ENCODE measurements at places on chromosomes 3 and 15.

DNA sequence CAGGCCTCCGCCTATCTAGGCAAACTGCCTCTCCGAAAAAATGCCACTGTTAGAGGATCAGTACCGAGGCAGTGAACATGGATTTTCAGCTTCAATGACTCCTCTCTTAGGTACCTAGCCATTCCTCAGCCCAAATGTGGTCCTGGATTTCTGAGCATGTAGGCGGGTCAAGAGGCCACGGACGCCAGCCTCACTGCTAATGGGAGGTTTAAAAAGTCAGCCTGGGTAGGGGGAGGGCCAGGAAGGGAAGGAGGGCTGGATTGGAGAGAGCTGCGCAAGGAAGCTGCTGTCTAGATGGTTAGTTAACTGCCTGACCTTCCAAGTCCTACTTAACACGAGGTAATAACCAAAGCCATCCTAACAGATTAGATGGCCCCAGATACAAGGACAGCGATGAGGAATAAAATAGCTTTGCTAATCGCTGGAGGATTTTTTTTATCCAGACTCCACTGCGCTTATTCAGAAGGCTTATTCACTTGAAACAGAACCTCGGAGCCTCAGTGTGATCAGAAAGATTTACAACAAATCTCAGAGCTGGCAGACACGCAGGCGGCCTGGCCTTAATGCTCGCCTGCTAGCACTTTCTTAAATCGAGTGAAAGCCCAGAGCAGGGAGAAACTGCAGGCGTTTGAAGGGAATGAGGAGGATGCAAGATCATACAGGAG, 34.3 kb downstream of the TLE3 start:
- DNase-seq, result no peak

GRCh38 chr15:51497806-51498205, 124.8 kb downstream of the DMXL2 start:
- DNase-seq, result no peak

GRCh38 chr3:139481116-139481515, 4.8 kb upstream of the RBP2 start:
- peak; percentile 35 for DNase-seq

- DNase-seq, result no peak
Measured at GRCh38 chr3:77513542-77513941, 473.6 kb downstream of the ROBO2 start.

GRCh38 chr3:101069901-101070798, 76.9 kb upstream of the ABI3BP start:
- peak; percentile 79 for DNase-seq

All from iPS-NIHi11 (cell line).